RWPE1 (cell line): ENCODE measurements at places on chromosomes 1 and 21.

DNA sequence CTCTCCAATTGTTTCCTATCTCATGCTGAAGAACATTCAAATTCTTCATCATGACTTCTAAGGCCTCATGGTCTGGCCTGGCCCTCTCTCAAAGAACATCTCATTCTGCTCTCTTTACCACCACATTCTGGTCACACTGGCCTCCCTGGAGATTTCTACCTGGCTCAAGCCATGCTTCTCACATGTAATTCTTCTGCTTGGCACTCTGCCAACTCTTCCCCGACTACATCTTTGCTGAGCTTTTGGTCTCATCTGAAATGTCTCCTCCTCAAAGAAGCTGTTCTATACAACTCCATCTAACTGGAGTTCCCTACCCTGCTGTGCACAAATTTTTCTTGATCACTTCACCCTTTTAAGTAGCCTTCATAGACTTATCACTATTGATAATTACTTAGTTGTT is 1.4 kb upstream of the TBX19 start:
- DNase-seq = no peak

DNA sequence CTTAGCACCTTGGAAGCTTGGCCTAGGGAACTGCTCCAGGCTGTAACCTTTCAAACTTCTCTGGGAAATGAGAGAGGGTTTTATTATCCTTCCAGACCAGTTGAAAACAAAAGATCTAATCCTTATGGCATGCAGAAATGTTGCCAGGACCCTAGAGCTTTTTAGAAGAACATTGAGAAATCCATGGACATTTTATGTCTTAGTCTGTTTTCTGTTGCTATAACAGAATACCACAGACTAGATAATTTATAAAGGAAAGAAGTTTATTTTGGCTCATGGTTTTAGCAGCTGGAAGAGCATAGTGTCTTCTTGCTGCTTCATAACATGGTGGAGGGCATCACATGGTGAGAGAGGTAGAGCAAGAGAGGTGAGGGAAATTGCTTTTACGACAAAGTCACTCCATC is 25.8 kb downstream of the OSBPL9 start:
- no peak for DNase-seq

DNA sequence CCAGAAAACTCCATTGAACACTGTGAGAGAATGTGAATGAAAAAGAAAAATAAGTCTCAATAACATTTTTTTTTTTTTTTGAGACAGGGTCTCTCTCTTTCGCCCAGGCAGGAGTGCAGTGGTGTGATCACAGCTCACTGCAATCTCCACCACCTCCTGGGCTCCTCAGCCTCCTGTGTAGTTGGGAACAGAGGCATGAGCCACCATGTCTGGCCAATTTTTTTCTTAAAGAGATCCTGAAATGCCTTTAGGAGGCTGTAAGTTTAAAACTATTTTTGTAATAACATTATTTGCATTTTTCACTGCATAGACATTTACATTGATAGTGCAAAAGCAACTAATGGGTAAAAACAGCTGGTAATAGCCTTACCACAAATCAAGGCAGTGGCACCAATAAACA is 35.3 kb downstream of the GDAP2 start:
- DNase-seq = no peak

DNA sequence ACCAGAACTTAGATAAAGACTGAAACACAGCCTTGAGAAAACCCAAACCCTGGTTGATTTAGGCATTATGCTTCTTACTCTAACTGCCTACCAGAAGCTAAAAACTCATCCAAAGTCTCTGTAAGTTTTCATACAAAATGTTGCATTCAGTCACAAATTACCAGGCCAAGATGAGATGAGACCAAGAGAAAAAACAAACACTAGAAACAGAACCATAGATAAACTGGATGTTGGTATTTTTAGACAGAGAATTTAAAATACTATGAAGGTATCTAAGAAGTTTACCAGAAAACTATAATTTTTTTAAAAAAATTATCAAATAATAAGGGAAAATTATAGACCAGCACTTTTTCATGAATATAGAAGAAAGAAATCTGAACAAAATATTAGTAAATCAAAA is 180.5 kb downstream of the VPS13D start:
- DNase-seq = no peak
